ENCODE measurements at places on chromosomes 3 and 15.

DNA sequence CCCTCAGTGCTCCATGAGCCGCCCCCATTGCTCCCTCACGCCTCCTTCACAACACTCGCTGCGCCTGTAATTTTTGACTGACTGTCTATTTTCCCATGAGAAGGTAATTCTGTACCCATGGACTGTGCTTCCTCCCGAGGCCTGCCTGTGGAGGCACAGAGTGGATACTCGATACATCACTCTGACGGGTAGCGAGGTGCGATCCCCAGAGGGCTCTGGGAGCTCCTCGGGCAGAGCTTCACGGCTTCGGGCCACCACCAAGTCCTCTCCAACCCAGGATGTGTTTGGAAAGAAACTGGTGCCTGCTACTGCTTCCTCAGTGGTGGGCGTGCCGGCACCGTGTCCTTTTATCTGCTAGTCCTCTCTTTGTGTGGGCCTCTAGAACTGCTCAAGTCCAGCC is 108.6 kb upstream of the DLG1 start:
- DNase-seq, result no peak

- DNase-seq, result no peak
These were observed 165.8 kb upstream of the KCNMB2 start for GRCh38 chr3:178370387-178370786.

- no peak for DNase-seq
These were observed 939 bp downstream of the PPIB start for GRCh38 chr15:64161688-64162477.

DNA sequence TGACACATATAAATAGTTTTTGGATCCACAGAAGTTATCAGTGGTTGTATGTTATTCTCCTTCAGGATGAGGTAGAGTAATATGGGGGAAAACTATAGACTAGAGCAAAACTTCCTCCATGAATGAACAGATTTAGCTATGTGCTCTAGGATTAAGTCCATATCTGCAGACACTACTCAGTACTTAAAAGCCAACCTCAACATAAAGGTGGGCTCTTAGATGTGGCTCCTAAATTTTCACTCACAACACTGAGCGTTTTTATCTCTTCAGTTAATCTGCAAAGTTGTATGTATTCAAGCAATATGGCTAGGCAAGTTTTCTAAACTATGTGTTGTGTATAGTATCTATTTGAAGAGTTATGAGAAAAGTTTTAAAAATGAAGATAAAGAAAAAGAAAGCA is 147.0 kb upstream of the SLITRK3 start:
- DNase-seq, result no peak

DNA sequence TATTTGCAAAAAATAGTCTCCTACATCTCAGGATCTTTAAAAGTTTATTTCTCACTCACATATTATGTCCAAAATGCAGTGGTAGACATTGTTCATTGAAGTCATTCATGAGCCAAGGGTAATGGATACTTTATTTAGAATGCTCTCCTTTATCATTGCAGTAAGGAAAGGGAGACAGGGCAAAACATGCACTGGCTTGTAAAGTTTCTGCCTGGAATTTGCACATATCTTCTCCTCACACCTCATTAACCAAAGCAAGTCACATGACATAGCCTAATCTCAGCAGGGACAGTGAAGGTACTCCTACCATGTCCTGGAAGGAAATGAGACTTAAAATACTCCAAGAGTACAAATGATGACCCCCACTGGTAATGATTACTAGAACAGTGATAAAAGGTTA is 333.7 kb upstream of the EPHA3 start:
- DNase-seq, result no peak

All from NCI-H1417 (cell line).